Uterine smooth muscle cell (primary cell): ENCODE measurements at places on chromosomes 16 and 17. TPM values are rescaled to one million over a fixed set of nuclear protein-coding genes. Genes with fewer than 3 reads are reported as not detected.

Gene OR4D1
- not detected in 2 replicates for total RNA-seq

Gene ADGRG3
- not detected in 2 replicates for total RNA-seq

Gene SYNGR2
- total RNA-seq, result 5.0 and 9.1 TPM in 2 replicates

Gene KRTAP9-3
- total RNA-seq, result not detected in 2 replicates

Gene SAMD14
- 1.7 and 1.8 TPM in 2 replicates for total RNA-seq

Gene CRHR1
- total RNA-seq, result not detected in 2 replicates

Gene ADAP2
- total RNA-seq, result 1.1 and 3.0 TPM in 2 replicates
